ENCODE measurements at places on chromosomes 1 and 21. TPM values are rescaled to one million over a fixed set of nuclear protein-coding genes. Genes with fewer than 3 reads are reported as not detected.

- no peak overlapping the region for H3K4me3 ChIP-seq
- H3K4me1 ChIP-seq, result no peaks in the 10 kb centered on the region
- H3K27ac ChIP-seq, result no peak overlapping the region
- no peak for DNase-seq
- H3K36me3 ChIP-seq, result no peaks in the 10 kb centered on the region
Measured at GRCh38 chr1:196590012-196590708, 18.1 kb downstream of the KCNT2 start.

- H3K4me3 ChIP-seq, result no peak overlapping the region
- no peaks in the 10 kb centered on the region for H3K36me3 ChIP-seq
- DNase-seq, result no peak
- peaks cover 4% of the 10 kb centered on the region for H3K4me1 ChIP-seq
Measured at GRCh38 chr1:211822677-211823407, 7.7 kb downstream of the LPGAT1 start.

DNA sequence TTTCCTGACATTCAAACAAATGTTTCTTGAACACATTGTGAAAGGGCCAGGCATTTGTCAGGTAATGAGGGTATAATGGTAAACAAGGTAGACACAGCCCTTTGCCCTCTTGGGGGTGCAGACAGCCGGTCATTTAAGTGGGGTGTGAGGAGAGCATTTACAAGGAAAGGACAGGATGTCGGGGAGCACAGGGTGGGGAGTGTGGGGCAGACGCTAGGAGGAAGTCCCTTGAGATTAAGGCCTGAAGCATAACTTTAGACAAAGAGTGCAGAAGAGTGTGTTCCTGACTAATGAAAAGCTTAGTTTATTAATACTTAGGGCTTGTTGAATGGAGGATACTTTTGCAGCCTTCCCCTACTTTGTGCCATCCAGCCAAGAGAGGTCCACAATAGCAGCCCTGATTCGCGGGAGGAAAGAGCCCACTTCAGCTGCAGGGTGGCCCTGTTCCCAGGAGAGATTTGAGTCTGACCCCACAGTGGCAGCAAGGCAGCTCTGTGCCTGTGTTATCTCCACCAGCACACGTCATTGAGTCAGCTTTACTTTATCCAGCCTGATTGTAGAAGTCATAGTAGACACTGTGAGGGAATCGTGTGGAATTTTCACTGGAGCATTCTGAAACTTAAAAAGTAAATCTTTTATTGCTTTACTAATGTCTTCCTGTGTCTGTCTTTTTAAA is 35.1 kb downstream of the MPZL1 start:
- DNase-seq, result no peak
- H3K4me3 ChIP-seq, result no peak overlapping the region
- no peak overlapping the region for H3K27ac ChIP-seq
- H3K27me3 ChIP-seq, result no peaks in the 10 kb centered on the region
- no peaks in the 10 kb centered on the region for H3K36me3 ChIP-seq

DNA sequence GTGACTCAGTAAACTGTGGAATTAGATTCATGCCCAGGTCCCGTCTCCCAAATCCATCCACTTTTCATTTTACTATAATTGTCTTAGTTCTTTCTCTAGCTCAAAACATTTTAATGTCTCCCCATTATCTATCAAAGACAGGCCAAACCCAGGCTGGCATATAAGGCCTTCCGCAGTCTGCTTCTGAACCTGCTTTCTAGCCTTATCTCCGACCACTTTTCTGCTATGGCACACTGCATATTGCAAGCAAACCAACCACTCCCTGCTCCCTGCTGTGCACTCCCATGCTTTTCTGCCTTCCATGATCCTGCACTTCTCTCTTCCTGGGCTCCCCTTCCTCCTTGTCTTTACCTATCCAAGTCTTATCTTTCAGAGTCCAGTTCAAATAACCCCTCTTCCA is 17.3 kb upstream of the PIGM start:
- no peaks in the 10 kb centered on the region for H3K27me3 ChIP-seq
- H3K4me1 ChIP-seq, result peaks cover 12% of the 10 kb centered on the region
- H3K27ac ChIP-seq, result no peak overlapping the region
- no peaks in the 10 kb centered on the region for H3K36me3 ChIP-seq
- H3K4me3 ChIP-seq, result no peak overlapping the region

GRCh38 chr1:210233495-210234328 is 1.1 kb downstream of the SERTAD4 start:
- H3K27me3 ChIP-seq, result no peaks in the 10 kb centered on the region
- peak overlapping the region; percentile 93 for H3K27ac ChIP-seq
- H3K4me3 ChIP-seq, result peak overlapping the region; percentile 90
- H3K36me3 ChIP-seq, result no peaks in the 10 kb centered on the region
- H3K4me1 ChIP-seq, result peaks cover 53% of the 10 kb centered on the region

GRCh38 chr1:118249641-118250040 is 64.6 kb upstream of the SPAG17 start:
- no peaks in the 10 kb centered on the region for H3K4me1 ChIP-seq
- no peaks in the 10 kb centered on the region for H3K36me3 ChIP-seq
- no peaks in the 10 kb centered on the region for H3K27me3 ChIP-seq
- H3K27ac ChIP-seq, result no peak overlapping the region

DNA sequence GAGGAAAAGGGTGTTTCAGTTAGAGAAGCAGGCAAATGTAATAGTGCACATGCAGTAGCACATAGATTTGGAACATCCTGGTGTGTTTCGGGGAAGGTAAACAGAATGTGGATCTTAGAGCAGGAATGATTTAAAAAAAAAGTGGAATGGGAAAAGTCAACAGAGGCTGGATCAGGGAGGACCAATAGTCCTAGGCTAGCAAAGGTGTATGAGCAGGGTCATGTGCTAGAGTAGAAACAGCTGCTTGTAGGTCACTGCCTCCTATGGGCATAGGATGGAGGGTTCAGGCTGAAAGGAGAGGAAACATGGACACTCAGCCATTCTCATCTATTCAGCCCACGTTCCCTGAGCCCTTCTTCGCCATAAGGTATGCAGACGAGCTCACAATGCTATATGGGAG is 3.7 kb upstream of the KPNA6 start:
- no peaks in the 10 kb centered on the region for H3K27me3 ChIP-seq
- no peak overlapping the region for H3K4me3 ChIP-seq
- H3K4me1 ChIP-seq, result peaks cover 9% of the 10 kb centered on the region
- H3K36me3 ChIP-seq, result peaks cover 8% of the 10 kb centered on the region

GRCh38 chr1:65027666-65028358 is 61.5 kb upstream of the JAK1 start:
- no peak overlapping the region for H3K27ac ChIP-seq
- no peak for DNase-seq
- no peaks in the 10 kb centered on the region for H3K27me3 ChIP-seq
- peaks cover 18% of the 10 kb centered on the region for H3K4me1 ChIP-seq
- H3K4me3 ChIP-seq, result no peak overlapping the region

The ACTL8 gene
- total RNA-seq, result not detected

The HES3 gene
- not detected for total RNA-seq

The KCNK2 gene
- 1.8 TPM for total RNA-seq

The BEND5 gene
- 6.5 TPM for total RNA-seq

The GSTM5 gene
- 2.0 TPM for total RNA-seq

The C1orf87 gene
- 3.5 TPM for total RNA-seq

The SHISAL2A gene
- total RNA-seq, result 0.54 TPM

The IQCC gene
- total RNA-seq, result not detected

The TMEM167B gene
- total RNA-seq, result 33.2 TPM

The TFF3 gene
- total RNA-seq, result not detected

The AKNAD1 gene
- total RNA-seq, result not detected

The MTOR gene
- 48.7 TPM for total RNA-seq
